ENCODE measurements at places on chromosomes 6 and 20.
A peak's percentile ranks its signal among the peaks of the same experiment; 100 is the strongest.

DNA sequence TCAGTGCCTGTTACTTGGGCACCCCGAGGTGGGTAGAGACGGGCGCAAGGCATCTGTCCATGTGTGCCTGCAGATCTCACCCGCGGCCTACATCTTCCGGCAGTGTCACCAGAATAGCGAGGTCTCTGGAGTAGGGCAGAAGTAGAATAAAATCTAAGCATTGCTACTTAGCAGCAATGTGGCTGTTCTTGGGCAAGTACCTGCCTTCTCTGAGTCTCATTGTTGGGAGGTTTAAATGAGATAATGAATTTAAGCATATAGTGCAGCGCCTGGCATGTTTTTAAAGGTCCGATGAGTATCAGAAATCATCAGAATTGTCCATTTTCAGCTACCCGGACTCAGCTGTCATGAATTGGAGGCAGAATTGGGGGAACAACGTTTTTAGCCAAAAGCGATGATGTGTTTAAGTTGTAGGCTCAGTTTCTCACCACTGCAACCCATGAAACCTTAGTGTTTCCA is 800 bp downstream of the ABCC10 start:
- peak; percentile 4 for DNase-seq

DNA sequence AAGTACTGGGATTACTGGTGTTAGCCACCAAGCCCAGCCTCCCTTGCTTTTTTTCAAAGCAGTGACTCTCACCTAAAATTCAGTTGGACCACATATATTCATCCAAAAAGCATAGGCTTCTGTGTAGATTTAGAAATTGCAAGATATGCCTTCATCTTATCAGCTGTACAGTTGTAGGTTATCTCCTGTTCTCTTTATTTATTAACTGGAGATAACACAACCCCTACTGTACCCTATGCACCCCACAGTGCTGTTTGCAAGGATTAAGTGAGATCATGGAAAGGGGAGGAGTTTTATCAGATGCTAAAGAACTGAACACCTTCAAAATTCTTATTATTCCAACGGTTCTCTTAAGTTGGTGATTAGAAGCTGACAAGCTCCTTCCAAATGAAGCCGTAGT is 164.4 kb upstream of the JARID2 start:
- no peak for DNase-seq

DNA sequence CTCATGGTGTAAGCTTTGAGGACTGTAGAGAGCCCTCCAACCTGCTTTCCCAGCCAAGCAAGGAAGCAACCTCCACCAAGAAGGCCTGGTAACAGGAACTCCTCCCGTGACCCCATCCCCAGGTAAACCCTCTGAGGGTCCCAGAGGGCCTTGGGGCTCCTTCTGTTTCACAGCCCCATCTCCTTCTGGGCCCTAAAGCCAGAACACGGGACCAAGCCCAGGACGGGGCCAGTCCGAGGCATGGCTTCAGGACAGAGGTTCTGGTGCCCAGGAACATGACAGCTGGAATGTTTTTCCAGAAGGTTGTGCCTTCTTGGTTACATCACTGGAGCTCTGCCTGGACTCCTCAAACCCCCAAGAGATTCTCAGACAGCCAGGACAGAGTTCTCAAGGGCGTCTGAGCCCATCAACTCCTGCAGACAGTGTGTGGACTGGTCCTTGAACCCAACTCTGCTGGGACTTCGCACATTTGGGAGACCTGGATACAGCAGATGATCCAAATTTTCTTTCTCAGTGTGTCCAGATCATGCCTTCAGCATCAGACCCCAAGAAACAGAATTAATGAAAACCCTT is 43.1 kb downstream of the RRBP1 start:
- no peak for DNase-seq

DNA sequence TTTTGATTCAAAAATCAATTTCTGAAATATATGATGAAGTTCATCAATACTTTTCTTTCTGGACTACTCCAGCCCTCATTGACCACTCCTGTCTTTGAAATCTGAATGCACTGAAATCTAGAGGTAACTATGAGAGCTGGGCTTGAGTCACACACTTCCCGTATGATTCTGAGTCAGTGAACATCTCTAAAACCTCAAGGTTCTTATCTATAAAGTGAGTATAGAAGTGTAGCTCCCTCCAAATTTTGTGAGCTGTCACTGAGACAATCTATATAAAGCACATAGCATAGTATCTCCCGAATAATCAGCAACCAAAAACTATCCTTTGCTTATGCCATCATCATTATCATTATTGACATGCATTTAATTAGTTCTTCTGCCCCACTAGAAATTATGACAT is 182.4 kb downstream of the TSHZ2 start:
- peak; percentile 19 for DNase-seq

GRCh38 chr6:37435816-37436215 is 2.8 kb downstream of the CMTR1 start:
- DNase-seq = no peak

DNA sequence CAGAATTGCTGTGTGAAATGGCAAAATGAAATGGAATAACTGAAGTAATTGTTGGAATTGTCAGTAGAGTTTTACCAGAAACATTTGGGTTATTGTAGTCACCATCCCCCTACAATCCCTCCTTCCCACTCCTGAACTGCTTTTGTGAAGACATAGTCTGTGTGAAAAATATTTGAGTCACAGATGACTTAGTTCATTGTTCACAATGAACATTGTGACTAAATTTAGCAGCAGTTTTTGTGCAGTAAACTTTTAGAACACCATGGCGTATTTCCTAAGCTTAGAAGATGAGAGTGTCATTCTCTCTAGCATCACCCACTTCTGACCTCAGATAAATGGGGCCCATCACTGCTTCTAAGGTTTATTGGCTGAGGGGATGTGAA is 11.0 kb downstream of the OTOR start:
- peak; percentile 13 for DNase-seq

DNA sequence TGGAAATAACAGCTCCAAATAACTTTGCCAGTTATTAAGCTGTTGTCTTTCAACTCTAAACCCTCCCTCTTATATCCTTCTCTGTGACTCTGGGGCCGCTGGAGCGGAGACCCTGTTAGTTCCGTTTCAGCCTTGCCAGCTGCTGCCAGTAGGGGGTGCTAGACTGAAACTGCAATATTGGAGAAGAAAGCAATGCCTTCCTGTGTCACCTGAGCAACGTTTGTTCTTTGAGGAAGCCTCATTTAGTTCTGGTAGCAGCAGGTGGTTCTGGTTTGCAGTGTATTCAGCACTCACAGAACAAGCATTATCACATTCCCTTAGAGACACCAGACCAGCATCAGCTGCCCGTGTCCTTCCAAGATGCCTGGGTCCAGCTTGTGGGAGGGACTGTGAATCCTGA is 22.9 kb upstream of the JAG1 start:
- DNase-seq = no peak

- DNase-seq = no peak
Measured at GRCh38 chr20:39751557-39752137, 789.5 kb downstream of the DHX35 start.

GRCh38 chr6:50128420-50129005 is 78.8 kb upstream of the DEFB112 start:
- DNase-seq = peak; percentile 37

- DNase-seq = no peak
Measured at GRCh38 chr6:160457823-160458222, 109.6 kb downstream of the SLC22A3 start.

GRCh38 chr6:21073318-21073839 is 520.2 kb upstream of the SOX4 start:
- no peak for DNase-seq

GRCh38 chr6:163670336-163670735 is 255.8 kb downstream of the QKI start:
- no peak for DNase-seq

GRCh38 chr6:102701019-102701418 is 1307.5 kb downstream of the GRIK2 start:
- DNase-seq = no peak

GRCh38 chr6:9732056-9732455 is 682.8 kb downstream of the TFAP2A start:
- DNase-seq = no peak

GRCh38 chr6:129641344-129641743 is 68.6 kb downstream of the ARHGAP18 start:
- DNase-seq = peak; percentile 82

DNA sequence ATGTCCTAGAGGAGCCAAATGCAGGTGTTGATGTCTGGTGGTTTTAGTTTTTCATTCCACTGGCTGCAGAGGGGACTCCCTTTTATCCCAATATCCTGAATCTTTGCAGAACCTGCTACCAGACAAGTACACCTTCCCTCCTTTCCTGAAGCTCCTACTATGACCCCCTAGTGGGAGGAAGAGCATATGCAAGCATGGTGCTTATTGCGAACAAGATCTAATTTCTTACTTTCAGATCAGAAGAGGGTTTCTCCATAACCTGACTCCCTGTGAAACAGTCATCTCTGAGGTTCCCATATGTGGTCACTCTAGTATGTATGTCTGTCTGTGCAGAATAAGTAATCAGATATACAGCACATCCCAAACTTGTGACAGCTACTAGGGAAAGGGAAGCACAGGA is 277.2 kb downstream of the ARHGAP18 start:
- no peak for DNase-seq

- no peak for DNase-seq
Measured at GRCh38 chr20:37602634-37603033, 75.0 kb upstream of the BLCAP start.

DNA sequence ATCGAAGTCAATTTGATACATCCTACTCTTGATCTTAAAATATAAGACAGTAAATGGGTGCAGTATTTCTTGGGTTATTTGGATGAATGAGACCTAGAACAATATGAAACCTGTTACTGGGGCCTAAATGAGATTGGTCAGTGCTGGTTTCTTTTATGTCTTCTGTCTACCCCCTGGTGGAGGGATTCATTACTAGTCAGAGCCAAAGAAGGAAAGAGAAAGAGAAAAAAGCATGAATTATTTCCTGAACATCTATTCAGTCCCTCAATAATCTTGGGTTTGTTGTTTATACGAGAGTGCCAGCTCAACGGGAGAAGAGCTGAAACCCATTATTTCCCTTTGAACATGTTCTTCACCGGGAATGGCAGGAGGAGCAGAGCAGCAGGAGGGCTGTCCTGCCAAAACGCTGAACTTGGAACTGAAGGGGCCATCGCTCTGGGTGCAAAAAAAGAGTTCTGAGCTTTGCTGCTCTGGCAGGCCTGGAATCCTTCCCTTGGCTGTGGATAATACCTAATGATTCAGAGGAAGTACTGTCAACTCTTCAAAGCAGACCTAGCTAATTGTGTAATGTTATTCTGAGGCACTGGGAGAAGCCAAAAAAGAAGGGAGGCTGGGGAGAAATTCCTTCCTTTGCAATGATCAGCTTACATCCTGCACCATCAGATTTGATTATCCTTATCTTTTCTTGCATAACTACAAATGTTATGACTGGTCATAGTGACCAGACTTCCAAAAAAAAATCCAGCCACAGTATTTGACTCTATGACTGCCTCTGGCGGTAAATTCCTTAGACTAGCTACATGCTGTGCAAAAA is 72.0 kb downstream of the BLOC1S5 start:
- peak; percentile 99 for DNase-seq

- DNase-seq = no peak
Measured at GRCh38 chr20:61340157-61340556, 88.1 kb downstream of the CDH4 start.

DNA sequence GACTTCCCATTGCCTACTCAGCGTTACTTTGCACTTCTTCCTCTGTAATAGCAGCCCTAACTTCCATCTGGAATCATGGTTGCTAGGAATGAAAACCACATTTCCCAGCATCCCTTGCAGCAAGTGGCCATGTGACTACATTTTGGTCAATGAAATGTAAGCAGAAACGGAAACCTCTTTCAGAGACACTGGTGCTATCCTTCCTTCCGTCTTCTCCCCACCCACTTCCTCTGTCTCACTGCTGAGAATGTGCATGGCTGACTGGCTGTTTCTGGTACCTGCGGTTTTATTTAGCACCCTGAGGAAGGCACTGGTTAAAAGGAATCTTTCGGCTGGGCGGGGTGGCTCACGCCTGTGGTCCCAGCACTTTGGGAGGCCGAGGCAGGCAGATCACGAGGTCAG is 107.4 kb downstream of the SCML4 start:
- no peak for DNase-seq

- no peak for DNase-seq
Measured at GRCh38 chr6:50959081-50959641, 140.5 kb downstream of the TFAP2B start.

DNA sequence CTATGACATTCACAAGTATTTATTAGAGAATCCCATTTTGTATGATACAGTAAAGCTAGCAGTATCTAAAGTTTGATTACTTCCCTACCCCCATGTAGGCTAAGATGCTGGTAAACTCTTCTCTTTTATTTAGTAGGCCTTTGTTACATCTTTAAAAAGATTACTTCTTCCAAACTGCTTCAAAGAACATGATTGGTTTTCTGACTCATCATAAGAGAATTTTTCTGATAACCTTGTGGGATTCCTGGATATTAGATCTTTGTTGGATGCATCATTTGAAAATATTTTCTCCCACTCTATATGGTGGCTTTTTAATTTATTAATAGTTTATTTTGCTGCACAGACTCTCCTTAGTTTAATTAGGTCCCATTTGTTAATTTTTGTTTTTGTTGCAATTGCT is 898.3 kb upstream of the ADGRB3 start:
- DNase-seq = peak; percentile 46

GRCh38 chr6:127475823-127476176 is 16.6 kb upstream of the KIAA0408 start:
- no peak for DNase-seq

GRCh38 chr6:143513410-143513809 is 1.9 kb upstream of the FUCA2 start:
- no peak for DNase-seq

GRCh38 chr6:131029626-131030297 is 33.3 kb downstream of the EPB41L2 start:
- no peak for DNase-seq

GRCh38 chr6:151400473-151400872 is 9.1 kb upstream of the ZBTB2 start:
- no peak for DNase-seq

- peak; percentile 74 for DNase-seq
Measured at GRCh38 chr6:153038378-153039057, 36.0 kb upstream of the MTRF1L start.

DNA sequence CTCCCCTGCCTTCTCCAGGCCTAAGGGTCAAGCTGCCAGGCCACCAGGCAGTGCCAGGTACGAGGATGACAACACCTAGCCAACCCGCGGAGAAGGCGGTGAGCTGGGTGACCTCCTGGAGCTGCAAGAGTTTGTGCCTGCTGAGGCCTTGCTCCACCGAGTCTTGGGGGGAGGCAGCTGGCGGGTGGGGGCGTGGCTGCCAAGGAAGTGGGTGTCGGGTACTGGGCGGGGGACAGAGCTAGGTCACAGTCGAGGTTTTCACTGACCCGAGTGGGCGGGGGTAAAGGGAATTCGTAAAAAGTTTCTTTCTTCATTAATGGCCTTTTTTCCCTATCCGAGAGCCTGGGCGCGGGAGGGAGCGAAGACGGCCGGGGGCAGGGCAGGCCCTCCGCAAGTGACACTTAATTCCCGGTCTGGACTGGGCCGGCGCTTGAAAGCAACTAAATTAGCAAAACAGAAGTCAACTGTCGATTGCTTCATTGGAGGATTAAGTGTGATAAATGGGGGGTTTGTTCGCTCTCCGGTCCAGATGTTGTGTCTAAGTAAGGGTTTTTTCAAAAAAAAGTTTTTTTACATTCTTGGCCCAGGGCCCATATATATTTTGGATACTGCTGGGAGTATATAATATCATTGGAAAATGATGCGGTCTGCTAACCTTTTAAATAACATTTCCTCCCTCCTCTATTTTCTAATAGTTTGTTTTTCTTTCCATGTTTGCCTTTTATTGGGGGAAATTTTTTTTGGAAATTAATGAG is 43.1 kb upstream of the FOXP4 start:
- no peak for DNase-seq
